CD4-positive, CD25-positive, alpha-beta regulatory T cell (primary cell): ENCODE measurements at places on chromosomes 5 and 9. TPM values are rescaled to one million over a fixed set of nuclear protein-coding genes. Genes with fewer than 3 reads are reported as not detected.

GRCh38 chr5:11037080-11037479 is 276.0 kb upstream of the DAP start:
- no peak overlapping the region for H3K4me3 ChIP-seq
- H3K36me3 ChIP-seq = no peaks in the 10 kb centered on the region
- no peaks in the 10 kb centered on the region for H3K4me1 ChIP-seq
- H3K27me3 ChIP-seq = no peaks in the 10 kb centered on the region
- DNase-seq = no peak

GRCh38 chr5:95821110-95822021 is 1.2 kb downstream of the GLRX start:
- DNase-seq = no peak
- peaks cover 3% of the 10 kb centered on the region for H3K36me3 ChIP-seq
- peaks cover 86% of the 10 kb centered on the region for H3K4me1 ChIP-seq

DNA sequence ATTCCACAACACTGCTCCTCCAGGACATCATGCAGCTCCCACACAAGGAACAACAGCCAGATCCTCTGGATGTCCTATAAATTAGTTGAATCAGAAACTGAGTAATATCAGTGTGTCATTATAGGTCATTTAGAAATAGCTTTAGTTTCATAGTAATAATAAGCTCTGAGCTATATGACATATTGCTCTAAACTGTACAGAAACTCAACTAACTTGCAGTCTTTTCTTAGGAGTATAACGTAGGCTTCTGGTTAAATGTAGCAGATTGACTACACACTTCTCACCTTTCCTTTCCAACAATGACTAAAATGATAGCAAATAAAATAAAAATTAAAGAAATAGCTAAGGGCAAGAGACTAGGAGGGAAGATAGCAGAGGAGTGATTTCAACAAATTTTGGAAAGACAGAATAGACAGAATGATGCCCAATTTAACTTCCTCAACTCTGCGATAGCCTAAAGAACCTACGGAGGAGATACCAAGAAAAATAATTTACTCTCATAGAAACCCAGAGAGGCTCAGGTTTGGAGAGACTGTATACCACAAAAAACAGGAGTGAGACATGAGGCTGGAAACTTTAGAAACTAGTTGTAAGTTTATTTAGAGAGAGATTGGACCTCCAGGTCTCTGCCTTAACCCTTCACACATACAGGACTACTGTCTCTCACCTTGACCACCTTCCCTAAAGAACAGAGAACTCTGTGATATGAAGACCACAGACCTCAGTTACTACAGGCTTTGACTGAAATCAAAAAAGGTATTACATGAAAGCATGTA is 193.7 kb downstream of the TSSK1B start:
- H3K36me3 ChIP-seq = no peaks in the 10 kb centered on the region
- no peak for DNase-seq
- no peaks in the 10 kb centered on the region for H3K4me1 ChIP-seq
- H3K27ac ChIP-seq = no peak overlapping the region

- no peaks in the 10 kb centered on the region for H3K36me3 ChIP-seq
- no peak for DNase-seq
- no peak overlapping the region for H3K27ac ChIP-seq
- H3K27me3 ChIP-seq = no peaks in the 10 kb centered on the region
- H3K4me1 ChIP-seq = peaks cover 3% of the 10 kb centered on the region
These were observed 156.4 kb upstream of the RASEF start for GRCh38 chr9:83219154-83219923.

- H3K27ac ChIP-seq = no peak overlapping the region
- H3K4me3 ChIP-seq = no peak overlapping the region
- no peaks in the 10 kb centered on the region for H3K27me3 ChIP-seq
- no peaks in the 10 kb centered on the region for H3K36me3 ChIP-seq
- H3K4me1 ChIP-seq = no peaks in the 10 kb centered on the region
These were observed 106.0 kb downstream of the PRKACG start for GRCh38 chr9:68907910-68908309.

DNA sequence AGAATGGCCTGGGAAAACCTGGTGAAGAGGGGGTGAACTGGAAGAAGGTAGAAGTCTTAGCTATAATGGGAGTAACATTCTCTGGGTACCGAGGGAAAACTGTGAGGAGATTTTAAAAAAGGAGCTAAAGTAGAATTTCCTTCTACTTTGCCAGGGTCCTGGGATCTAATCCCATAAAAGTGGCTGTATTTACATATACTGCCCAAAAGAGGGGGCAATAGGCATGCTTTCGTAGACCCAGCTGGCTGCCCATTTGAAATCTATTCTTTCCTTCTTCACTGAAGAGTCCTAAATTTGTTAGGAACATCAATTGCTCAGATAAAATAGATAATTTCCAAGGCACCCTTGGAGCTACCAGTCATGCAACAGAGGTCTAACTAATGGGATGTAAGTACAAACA is 159.2 kb downstream of the CDC42SE2 start:
- no peaks in the 10 kb centered on the region for H3K4me1 ChIP-seq
- H3K27me3 ChIP-seq = no peaks in the 10 kb centered on the region
- no peak overlapping the region for H3K27ac ChIP-seq
- DNase-seq = no peak
- H3K4me3 ChIP-seq = no peak overlapping the region

DNA sequence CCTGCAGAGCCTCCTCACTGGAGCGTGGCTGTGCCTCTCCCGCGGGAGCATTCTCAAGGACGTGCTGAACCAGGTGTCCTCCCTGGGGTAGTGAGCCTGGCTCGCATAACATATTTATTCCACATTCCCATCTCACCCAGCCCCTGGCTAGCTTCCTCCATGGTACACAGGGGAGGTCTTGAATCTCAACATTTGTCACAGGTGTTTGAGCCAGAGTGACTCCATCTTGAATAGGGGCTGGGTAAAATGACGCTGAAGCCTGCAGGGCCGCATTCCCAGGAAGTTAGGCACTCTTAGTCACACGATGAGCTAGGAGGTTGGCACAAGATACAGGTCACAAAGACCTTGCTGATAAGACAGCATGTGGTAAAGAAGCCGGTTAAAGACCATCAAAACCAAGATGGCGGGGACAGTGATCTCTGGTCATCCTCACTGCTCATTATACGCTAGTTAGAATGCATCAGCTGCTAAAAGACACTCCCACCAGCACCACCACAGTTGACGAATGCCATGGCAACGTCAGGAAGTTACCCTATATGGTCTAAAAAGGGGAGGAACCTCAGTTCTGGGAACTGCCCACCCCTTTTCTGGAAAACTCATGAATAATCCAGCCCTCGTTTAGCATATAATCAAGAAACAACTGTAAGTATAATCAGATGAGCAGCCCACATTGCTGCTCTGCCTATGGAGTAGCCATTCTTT is 273.8 kb upstream of the IRX4 start:
- H3K4me1 ChIP-seq = no peaks in the 10 kb centered on the region
- DNase-seq = no peak
- H3K4me3 ChIP-seq = no peak overlapping the region
- no peaks in the 10 kb centered on the region for H3K27me3 ChIP-seq

GRCh38 chr9:15317836-15318235 is 10.8 kb upstream of the TTC39B start:
- no peak overlapping the region for H3K4me3 ChIP-seq
- H3K27me3 ChIP-seq = no peaks in the 10 kb centered on the region
- H3K27ac ChIP-seq = no peak overlapping the region

GRCh38 chr5:137858223-137858916 is 9.3 kb upstream of the MYOT start:
- no peaks in the 10 kb centered on the region for H3K4me1 ChIP-seq
- peak overlapping the region; percentile 63 for H3K4me3 ChIP-seq
- no peak overlapping the region for H3K27ac ChIP-seq
- peak; percentile 52 for DNase-seq
- no peaks in the 10 kb centered on the region for H3K36me3 ChIP-seq
- no peaks in the 10 kb centered on the region for H3K27me3 ChIP-seq

- H3K4me1 ChIP-seq = no peaks in the 10 kb centered on the region
- DNase-seq = no peak
- H3K4me3 ChIP-seq = no peak overlapping the region
- H3K27ac ChIP-seq = no peak overlapping the region
These were observed 290.7 kb downstream of the PRELID2 start for GRCh38 chr5:145544401-145544800.

GRCh38 chr9:129964901-129965734 is 77.9 kb downstream of the FNBP1 start:
- no peak for DNase-seq
- peaks cover 48% of the 10 kb centered on the region for H3K36me3 ChIP-seq
- peaks cover 49% of the 10 kb centered on the region for H3K4me1 ChIP-seq
- H3K27me3 ChIP-seq = no peaks in the 10 kb centered on the region
- H3K27ac ChIP-seq = peak overlapping the region; percentile 86

DNA sequence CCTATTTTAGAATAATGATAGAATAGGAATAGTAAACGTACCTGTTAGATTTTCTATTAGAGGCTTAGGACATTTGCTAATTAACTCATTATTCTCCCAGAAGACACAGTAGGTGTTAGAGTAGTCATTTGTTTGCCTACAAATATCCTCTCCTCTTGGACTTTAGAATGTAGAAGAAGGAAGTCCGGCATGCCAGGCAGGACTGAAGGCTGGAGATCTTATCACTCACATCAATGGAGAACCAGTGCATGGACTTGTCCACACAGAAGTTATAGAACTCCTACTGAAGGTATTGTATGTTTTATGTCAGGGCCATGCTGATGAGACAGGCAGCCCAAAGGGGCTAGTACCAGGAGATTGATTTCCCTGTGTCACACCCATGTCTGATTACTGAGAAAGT is 43.3 kb downstream of the CD180 start:
- H3K36me3 ChIP-seq = peaks cover 58% of the 10 kb centered on the region
- no peak for DNase-seq
- H3K4me1 ChIP-seq = peaks cover 17% of the 10 kb centered on the region
- no peak overlapping the region for H3K4me3 ChIP-seq
- no peak overlapping the region for H3K27ac ChIP-seq

DNA sequence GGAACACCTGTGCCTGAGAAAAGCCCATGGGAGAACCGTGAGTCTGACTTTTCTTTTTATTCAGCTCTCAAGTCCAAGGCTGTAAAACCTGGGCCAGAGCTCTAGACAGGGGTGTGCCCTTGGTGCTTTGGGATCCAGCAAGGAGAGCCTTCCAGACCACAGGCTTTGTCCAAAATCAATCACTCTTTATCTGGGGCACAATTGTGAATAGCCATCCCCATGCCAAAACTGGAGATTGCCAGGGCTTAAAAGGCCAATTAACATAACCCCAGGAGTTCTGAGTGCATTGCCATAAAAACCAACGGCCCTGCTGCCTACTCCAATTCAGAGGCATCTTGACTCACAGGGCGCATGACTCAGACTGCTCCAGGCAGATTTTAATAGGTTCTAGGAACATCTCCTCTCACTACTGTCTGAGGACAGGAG is 391.8 kb downstream of the ARHGEF28 start:
- no peaks in the 10 kb centered on the region for H3K36me3 ChIP-seq
- no peaks in the 10 kb centered on the region for H3K27me3 ChIP-seq
- H3K27ac ChIP-seq = no peak overlapping the region
- H3K4me1 ChIP-seq = no peaks in the 10 kb centered on the region

- DNase-seq = no peak
- H3K4me1 ChIP-seq = no peaks in the 10 kb centered on the region
- H3K4me3 ChIP-seq = no peak overlapping the region
- H3K36me3 ChIP-seq = no peaks in the 10 kb centered on the region
These were observed 142.0 kb downstream of the ADAMTS2 start for GRCh38 chr5:179203248-179203647.

DNA sequence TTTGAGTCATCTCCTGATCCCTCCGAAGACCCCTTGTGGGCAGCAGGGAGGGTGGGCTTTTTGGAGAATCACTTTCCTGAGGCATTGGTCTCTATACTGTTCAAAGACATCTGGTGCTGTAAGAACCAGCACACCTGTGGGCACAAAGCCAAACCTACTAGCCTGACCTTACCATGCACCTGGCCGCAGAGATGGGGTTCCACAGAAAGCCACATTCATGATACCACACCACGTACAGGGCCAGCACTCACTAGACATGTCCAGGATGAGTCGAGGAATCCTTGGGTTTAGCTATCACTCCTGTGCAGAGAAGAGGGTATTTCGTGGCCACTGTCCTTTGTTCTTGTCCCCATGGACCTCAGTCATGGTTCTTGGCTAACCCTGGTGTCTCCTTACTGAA is 203.4 kb downstream of the CACNA1B start:
- H3K27ac ChIP-seq = no peak overlapping the region
- no peak overlapping the region for H3K4me3 ChIP-seq
- no peak for DNase-seq
- no peaks in the 10 kb centered on the region for H3K27me3 ChIP-seq
- H3K36me3 ChIP-seq = no peaks in the 10 kb centered on the region
- no peaks in the 10 kb centered on the region for H3K4me1 ChIP-seq

DNA sequence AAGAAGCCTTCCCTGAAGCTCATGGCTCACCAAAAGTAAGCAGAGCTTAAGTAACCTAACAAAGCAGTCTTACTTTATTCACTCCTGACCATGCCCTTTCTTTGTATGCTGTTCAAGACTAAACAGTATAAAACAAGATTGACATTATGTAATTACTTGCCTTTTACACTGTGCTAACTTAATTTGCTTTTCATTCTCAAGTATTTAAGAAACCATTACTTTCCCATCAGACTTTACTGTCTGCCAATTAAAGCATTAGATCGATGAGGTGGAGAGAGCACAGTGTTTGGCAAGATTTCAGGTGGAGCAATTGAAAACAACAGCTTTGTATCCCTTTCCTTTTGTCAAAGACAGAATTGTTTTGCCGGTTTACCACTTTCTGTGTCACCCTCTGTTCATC is 98.2 kb downstream of the RORB start:
- no peaks in the 10 kb centered on the region for H3K27me3 ChIP-seq
- no peak overlapping the region for H3K4me3 ChIP-seq
- H3K4me1 ChIP-seq = no peaks in the 10 kb centered on the region
- no peak overlapping the region for H3K27ac ChIP-seq

- no peaks in the 10 kb centered on the region for H3K36me3 ChIP-seq
- H3K27me3 ChIP-seq = no peaks in the 10 kb centered on the region
- no peaks in the 10 kb centered on the region for H3K4me1 ChIP-seq
- no peak for DNase-seq
These were observed 694.5 kb upstream of the CDH6 start for GRCh38 chr5:30498972-30499371.

DBH gene
- 0.12 TPM for total RNA-seq

LRRC26 gene
- not detected for total RNA-seq

CDX1 gene
- not detected for total RNA-seq

ANKRA2 gene
- total RNA-seq = 42.9 TPM

C5orf58 gene
- total RNA-seq = not detected

ABCA1 gene
- 4.3 TPM for total RNA-seq

PSD2 gene
- total RNA-seq = not detected

DNM1 gene
- total RNA-seq = 1.5 TPM

FAM78A gene
- 95.6 TPM for total RNA-seq

PCDHA4 gene
- total RNA-seq = not detected

PCDHGB4 gene
- total RNA-seq = not detected

TMEM171 gene
- total RNA-seq = not detected
